ENCODE measurements at places on chromosomes 7 and 10. TPM values are rescaled to one million over a fixed set of nuclear protein-coding genes. Genes with fewer than 3 reads are reported as not detected.

DNA sequence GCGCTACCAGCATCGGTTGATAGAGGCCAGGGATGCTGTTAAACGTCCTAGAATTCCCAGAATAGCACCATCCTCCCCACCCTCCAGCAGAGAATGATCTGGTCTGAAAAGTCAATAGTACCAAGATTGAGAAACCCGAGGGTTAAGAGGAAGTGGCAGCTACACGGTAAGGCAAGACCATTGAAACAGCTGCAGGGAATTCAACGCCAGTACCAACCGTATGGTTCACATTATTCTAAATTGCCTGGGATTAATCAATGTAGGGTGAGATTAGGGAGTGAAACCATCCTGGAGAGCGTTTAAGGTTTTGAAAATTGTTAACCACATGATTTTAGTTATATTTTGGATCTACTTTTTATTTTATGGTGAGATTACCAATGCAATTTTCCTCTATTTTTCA is 352.2 kb downstream of the PRPF18 start:
- no peak overlapping the region for H3K27ac ChIP-seq
- no peak for DNase-seq
- H3K27me3 ChIP-seq, result no peaks in the 10 kb centered on the region

DNA sequence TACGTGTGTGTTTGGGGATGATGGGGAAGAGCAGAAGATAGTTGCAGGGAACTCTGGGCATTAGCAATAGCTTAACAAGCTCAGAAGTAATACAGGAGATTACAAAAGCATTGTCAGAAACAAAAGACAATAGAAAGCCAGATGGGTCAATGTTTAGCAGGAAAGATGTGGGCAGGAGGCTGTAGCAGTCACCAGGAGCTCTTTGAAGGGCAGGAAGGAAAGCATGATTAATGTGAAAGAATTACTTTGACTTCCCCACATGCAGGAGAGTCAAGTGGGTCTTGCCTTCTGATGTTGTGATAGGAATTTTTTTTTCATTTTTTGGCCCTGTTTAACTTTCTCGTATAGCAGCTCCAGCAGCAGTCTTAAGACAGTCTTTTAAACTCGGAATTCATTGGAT is 6.0 kb upstream of the SMNDC1 start:
- H3K27ac ChIP-seq, result no peak overlapping the region
- H3K4me1 ChIP-seq, result peaks cover 5% of the 10 kb centered on the region
- no peak for DNase-seq
- no peaks in the 10 kb centered on the region for H3K36me3 ChIP-seq

DNA sequence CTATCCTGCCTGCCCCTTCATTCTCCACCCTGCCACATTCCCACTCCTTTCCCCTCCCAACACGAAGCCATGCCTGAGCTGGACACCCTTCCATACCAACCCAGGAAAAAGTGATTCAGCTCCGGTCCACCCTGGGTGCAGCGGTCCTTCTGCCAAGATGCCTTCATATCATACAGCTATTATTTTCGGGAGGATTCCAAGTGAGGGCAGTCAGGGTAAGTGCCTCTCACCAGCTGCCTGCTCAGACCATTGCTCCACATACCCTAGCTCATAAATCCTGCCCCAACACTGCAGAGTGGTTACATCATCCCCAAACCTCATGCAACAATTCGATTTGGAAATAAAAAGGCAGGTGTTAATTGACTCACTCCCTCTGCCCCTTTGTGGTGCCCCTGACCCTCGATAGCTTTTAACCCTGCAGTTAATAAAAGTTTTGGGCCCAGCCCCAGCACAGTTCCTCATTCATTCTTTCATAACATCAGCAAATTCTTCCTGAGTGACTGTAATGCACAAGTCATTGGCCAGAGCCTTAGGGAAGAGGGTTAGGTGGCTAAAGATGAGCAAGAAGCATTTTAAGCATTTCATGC is 42.6 kb downstream of the ZNF503 start:
- H3K27ac ChIP-seq, result no peak overlapping the region
- no peaks in the 10 kb centered on the region for H3K36me3 ChIP-seq
- H3K4me3 ChIP-seq, result no peak overlapping the region
- H3K27me3 ChIP-seq, result no peaks in the 10 kb centered on the region

DNA sequence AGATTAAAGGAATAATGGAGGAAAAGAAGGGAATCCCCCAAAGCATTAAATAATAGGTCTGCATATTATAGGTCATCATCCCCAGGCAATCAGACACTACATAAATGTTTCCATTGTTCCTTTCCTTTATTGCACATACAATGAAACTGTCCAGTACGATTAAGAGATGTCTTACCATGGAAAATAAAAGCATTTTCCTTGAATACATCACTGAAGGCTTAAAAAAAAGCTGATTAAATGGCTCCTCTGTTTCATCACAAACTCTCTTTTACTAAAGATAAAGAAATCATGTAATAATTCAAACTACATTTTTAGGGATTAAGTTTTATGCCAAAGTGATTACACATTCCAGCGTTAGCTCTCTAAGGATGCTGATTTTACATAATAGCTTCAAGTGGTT is 316.0 kb downstream of the AGMO start:
- no peaks in the 10 kb centered on the region for H3K27me3 ChIP-seq
- H3K4me1 ChIP-seq, result no peaks in the 10 kb centered on the region
- H3K27ac ChIP-seq, result no peak overlapping the region
- H3K36me3 ChIP-seq, result no peaks in the 10 kb centered on the region
- no peak for DNase-seq

GRCh38 chr10:132884691-132885271 is 57.6 kb downstream of the CFAP46 start:
- no peaks in the 10 kb centered on the region for H3K4me1 ChIP-seq
- no peak overlapping the region for H3K27ac ChIP-seq
- no peak for DNase-seq
- H3K36me3 ChIP-seq, result no peaks in the 10 kb centered on the region

DNA sequence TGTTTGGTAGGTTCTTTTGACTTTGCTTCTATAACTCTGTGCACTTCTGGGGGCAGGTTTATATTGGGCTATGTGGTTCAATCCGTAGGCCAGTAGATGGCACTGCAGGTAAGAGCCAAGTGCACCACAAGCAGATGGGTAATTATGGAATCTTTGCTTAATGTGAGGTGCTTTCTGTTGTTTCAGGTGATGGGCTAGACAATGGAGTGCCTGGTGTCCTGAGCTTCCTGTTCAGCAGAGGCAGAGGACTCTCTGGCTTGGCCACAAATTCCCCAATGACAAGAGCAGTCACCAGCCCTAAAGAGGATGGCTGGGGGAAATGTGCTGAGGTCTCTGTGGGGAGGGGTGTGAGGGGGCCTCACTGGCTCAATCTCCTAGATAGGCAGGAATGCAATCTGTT is 455.0 kb downstream of the CCSER2 start:
- H3K4me3 ChIP-seq, result no peak overlapping the region
- no peak for DNase-seq
- H3K36me3 ChIP-seq, result no peaks in the 10 kb centered on the region
- H3K27ac ChIP-seq, result no peak overlapping the region
- no peaks in the 10 kb centered on the region for H3K27me3 ChIP-seq

GRCh38 chr7:106126170-106126938 is 14.2 kb upstream of the SYPL1 start:
- H3K36me3 ChIP-seq, result no peaks in the 10 kb centered on the region
- H3K27ac ChIP-seq, result no peak overlapping the region
- no peak overlapping the region for H3K4me3 ChIP-seq
- H3K27me3 ChIP-seq, result no peaks in the 10 kb centered on the region
- no peaks in the 10 kb centered on the region for H3K4me1 ChIP-seq

DNA sequence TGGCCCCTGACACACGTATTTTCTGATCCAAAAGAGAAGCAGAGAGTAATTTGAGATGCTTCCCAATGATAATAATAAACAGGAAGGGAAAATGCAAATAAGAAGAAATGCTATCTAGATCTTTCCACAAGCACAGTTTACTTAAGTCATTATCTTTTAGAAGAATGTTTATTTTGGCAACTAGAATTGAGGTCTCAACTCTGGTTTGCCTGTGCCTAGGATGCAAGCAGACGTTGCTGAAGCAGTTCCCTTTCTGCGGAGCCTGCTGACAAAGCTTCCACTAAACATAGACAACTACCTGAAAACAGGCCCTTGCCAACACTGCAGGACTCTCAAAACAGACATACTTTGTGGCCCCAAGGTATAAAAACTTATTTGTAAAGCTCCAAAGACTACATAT is 315.8 kb upstream of the POM121L12 start:
- no peaks in the 10 kb centered on the region for H3K4me1 ChIP-seq
- H3K27ac ChIP-seq, result no peak overlapping the region
- no peaks in the 10 kb centered on the region for H3K36me3 ChIP-seq
- H3K27me3 ChIP-seq, result no peaks in the 10 kb centered on the region
- DNase-seq, result no peak
- no peak overlapping the region for H3K4me3 ChIP-seq

GRCh38 chr10:60299961-60300883 is 89.5 kb downstream of the ANK3 start:
- DNase-seq, result no peak
- H3K4me1 ChIP-seq, result no peaks in the 10 kb centered on the region
- H3K36me3 ChIP-seq, result no peaks in the 10 kb centered on the region
- no peak overlapping the region for H3K27ac ChIP-seq

- no peaks in the 10 kb centered on the region for H3K4me1 ChIP-seq
- no peak overlapping the region for H3K27ac ChIP-seq
- DNase-seq, result no peak
- H3K36me3 ChIP-seq, result no peaks in the 10 kb centered on the region
- H3K27me3 ChIP-seq, result no peaks in the 10 kb centered on the region
- H3K4me3 ChIP-seq, result no peak overlapping the region
Observed at GRCh38 chr10:6310977-6311376, 108.2 kb downstream of the PFKFB3 start.

DNA sequence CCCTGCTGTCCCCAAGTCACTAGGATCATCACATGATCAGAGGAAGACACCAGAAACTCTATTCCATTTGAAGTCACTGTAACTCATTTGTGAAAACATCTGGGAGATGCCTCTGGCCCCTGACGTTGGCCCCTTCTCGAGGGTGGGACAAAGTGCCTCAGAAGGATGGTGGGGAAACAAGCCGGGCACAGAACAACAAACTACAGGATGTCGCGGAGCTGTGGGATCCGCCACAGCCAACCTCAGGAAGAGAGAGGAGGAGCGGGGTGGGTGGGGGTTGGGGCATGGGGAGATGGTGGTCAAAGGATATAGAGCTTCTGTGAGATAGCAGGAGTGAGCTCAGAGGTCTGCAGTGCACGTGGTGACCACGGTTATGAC is 265.6 kb upstream of the TCERG1L start:
- DNase-seq, result peak; percentile 20
- H3K27me3 ChIP-seq, result peaks cover 2% of the 10 kb centered on the region
- H3K36me3 ChIP-seq, result no peaks in the 10 kb centered on the region
- H3K4me1 ChIP-seq, result no peaks in the 10 kb centered on the region

The NAT16 gene
- total RNA-seq, result not detected

The MSMB gene
- not detected for total RNA-seq

The PTPN12 gene
- total RNA-seq, result 18.6 TPM

The CHST3 gene
- 1.1 TPM for total RNA-seq

The GIMAP8 gene
- total RNA-seq, result 8.8 TPM

The C7orf25 gene
- 1.4 TPM for total RNA-seq
